Ascending aorta (tissue), 2 donors: ENCODE measurements at places on chromosomes 12 and 14.

GRCh38 chr14:90815572-90815821 is 733 bp downstream of the TTC7B start:
- DNase-seq, result no peak

- DNase-seq, result no peak
Measured at GRCh38 chr14:53331921-53332320, 178.8 kb upstream of the DDHD1 start.

DNA sequence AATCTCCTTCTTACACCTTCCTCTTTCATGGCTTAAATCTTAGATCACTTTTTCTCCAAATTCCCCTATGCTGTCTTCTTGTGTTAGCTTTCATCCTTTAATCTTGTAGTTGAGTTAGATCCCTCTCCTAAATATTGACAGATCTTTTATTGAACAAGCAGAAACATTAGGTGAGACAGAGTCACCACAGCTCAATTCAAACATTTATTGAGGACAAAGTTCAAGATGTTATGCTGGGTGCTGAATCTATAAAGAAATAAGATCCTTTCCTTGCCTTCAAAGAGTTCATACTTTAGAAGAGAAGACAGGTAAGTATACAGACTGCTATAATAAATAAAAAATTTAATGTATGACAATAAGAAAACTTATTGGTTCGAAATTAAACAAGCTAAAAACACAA is 109.7 kb downstream of the TXNDC16 start:
- no peak for DNase-seq

GRCh38 chr14:51392416-51392815 is 152.4 kb downstream of the TMX1 start:
- no peak for DNase-seq

DNA sequence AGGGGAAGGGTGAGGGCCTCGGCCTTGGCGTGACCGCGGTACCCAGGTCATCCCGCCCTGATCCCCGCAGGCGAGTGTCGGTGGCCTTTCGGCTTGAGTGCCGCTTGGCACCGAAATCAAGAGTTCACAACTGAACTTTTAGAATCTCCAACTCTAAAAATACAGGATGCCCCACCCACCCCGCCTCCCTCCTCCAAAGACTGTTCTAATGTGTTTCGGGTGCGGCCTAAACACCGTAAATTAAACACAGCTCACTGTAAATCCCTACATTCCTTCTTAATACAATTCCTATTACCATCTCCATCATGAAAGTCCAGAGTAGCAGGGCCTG is 11.4 kb downstream of the SCNN1A start:
- no peak for DNase-seq

GRCh38 chr12:65508276-65509035 is 230.0 kb downstream of the MSRB3 start:
- no peak for DNase-seq

DNA sequence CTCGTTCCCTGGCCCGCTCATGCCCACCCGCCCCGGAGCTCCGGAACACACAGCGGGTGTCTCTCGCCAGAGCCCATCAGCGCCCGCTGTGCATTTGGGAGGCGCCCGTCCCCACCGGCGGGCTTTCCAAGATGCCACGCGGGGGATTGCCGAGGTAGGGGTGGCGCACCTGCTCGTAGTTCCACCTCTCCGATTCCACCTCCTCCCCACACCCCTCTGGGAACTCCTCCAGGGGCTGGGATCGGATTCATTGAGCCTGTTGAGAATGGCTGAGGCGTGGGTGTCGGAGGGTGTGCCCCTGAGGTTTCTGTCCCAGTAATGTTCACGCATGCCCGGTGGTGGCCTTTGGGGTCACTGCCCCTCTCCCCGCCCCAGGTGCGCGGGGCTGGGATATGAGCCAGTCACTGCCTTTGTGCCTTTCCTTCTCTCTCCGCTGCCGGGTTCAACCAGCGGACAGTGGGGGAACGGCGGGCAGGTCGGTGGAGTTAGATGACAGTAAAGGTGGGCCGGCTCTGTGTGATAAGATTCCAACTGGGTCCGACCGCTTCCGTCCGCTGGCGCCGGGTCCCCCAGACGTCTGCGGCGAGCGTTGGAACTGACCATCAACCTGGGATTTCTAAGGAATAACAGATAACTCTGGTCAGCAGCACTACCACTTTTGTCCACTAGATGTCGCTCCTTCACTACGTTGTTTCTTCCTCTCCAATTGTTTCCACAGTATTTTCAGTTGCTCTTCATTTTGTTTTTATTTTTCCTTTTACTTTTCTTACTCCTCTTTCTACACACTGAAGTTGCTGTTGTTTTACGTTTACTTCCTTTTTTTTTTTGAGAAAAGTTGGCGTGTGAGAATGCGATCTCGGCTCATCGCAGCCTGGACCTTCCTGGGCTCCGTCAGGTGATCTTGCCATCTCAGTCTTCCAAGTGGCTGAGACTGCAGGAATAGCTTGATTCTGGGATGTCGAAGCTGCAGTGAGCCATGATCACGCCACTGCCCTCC is 178.1 kb upstream of the ALG10B start:
- DNase-seq, result peak; percentile 85

GRCh38 chr12:110684312-110684836 is 4.5 kb downstream of the HVCN1 start:
- DNase-seq, result no peak

GRCh38 chr12:138898-139534 is 72.4 kb downstream of the IQSEC3 start:
- DNase-seq, result no peak

GRCh38 chr12:76020281-76020680 is 11.3 kb downstream of the PHLDA1 start:
- DNase-seq, result peak; percentile 79

- DNase-seq, result no peak
Measured at GRCh38 chr14:44142006-44142405, 365.1 kb downstream of the FSCB start.
